NCI-H1436 (cell line): ENCODE measurements at places on chromosomes 11 and 22.

GRCh38 chr22:33401291-33401690 is 343.1 kb upstream of the SYN3 start:
- no peak for DNase-seq

- DNase-seq = no peak
Measured at GRCh38 chr22:44199164-44199563, 18.4 kb downstream of the PARVG start.

DNA sequence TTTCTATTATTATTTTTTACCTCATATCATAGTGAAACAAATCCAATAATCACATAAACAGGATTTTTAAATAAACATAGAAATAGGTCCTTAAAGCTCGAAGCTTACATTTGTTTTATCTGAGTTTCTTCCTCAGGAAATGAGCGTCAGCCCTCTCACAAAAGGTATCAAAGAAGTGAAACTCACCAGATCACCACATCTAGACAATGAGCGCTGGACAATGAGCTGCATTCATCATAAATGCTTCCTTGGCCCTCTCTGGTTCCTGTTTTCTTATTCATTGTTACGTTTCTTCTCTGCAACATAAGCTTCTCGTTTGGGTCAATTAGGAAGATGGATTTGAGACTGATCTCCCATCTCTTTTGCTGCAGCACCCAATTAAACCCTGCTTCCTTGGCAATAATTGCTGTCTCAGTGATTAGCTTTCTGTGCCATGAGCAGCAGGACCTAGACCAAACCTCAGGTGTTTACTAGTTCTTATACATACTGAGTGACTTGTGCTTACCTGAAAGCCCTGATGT is 649.9 kb upstream of the LUZP2 start:
- DNase-seq = no peak

DNA sequence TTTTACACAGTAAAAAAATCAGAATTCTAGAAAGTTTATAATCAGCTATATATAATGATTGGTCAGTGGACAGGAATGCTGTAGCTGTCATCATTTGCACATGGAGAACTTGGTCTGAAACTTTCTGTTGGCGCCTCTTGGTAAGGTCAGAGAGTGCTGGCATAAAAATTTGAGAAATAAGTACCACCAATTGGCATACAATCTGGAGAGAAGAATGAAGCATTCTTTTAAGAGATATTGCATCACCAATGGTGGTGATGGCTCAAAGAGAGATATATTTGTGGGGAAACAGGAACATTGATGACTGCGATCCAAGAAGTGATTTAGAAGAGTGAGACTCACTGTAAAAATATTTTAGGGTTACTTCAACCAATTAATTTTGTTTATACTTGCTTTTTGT is 19.8 kb upstream of the OOSP1 start:
- DNase-seq = no peak

- DNase-seq = no peak
Measured at GRCh38 chr11:121567995-121568394, 115.2 kb upstream of the SORL1-AS1 start.

DNA sequence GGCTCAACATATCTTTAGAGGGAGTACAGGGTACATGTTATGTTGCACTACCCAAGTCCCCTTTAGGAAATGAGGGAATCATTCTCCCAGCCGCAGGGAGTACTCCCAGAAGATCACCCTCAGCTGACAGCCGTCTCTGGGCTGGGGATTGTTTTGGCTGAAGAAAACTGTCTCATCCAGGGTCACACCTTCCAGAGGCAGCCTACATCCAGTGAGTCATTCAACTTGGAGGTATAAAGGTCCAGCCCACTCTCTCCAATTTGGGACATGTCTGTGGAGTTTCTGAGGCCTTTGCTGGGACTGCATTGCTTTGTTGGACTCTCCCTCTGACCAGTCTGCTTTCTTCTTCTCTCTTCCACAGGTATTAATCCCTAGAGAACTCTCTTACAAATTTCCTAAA is 42.1 kb downstream of the RASSF10 start:
- DNase-seq = no peak
